ENCODE measurements at places on chromosomes 4 and X.

- no peak for DNase-seq
These were observed 57.8 kb downstream of the GPRIN3 start for GRCh38 chr4:89249716-89250361.

- DNase-seq = no peak
These were observed 69.6 kb downstream of the PHOX2B start for GRCh38 chr4:41678951-41679350.

DNA sequence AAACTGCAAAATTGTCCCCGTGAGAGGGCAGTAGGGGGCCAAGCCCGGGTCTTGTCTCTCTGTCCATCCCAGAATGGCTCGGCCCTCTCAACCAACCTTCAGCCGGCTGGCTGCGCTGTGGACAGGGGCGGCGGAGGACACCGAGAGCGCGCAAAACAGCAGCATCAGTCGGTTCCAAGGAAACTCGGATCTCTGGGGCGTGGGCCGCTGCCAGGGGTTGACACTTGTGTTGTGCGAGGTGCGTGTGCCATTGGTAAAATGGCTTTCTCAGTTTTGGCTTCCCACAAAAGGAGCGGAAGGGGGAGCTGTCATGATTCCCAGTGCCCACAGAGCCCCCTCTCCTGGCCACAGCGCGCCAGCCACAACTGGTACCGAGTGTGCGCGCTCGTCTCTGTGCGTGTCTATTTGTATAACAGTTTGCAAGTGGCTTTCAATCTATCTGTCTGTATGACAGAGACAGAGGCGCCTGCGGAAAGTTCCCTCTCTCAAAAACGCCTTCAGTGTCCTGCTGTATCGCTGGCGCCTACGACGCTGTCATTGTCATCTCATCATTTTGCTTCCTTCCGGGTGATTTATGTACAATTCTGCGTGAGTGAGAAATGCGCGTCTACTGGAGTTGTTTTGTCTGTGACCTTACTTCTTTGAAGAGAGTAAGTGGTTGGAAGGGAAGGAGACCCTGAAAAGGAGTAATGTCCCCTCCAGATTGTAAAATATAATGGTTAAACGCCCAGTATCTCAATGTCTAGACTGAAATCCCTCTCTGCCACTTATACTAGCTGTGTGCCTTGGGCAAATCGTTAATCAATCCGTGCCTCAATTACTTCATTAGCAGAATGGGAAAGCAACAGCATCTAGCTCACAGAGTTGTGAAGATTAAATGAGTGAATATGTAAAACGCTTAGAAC, 1.8 kb downstream of the DKK2 start:
- peak; percentile 17 for DNase-seq

GRCh38 chr4:86935853-86936733, 1.3 kb downstream of the AFF1 start:
- peak; percentile 92 for DNase-seq

- no peak for DNase-seq
These were observed 58.1 kb upstream of the ADRA2C start for GRCh38 chr4:3708103-3708510.

GRCh38 chrX:3159995-3160720, 118.9 kb downstream of the ARSF start:
- DNase-seq = no peak

- DNase-seq = peak; percentile 91
These were observed 4.5 kb upstream of the MAML3 start for GRCh38 chr4:140158365-140159030.

DNA sequence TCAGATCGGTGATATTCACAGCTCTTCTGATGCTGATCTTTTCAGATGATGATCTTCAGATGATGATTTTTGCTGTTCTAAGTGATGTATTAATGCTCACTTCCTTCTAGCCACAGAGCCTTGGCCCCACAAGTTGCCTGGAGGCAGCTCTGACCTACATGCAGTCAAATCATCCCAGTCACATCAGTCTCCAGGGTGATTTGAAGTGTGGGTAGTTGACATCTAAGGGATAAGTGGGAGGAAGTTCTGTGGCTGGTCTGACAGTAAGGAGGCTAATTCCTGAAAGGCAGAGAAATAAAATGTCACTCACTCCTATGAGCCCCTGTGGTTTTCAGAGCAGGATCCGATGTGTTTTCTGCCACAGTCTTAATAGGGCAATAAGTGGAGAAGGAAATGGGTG, 79.8 kb upstream of the RPL34 start:
- peak; percentile 32 for DNase-seq

DNA sequence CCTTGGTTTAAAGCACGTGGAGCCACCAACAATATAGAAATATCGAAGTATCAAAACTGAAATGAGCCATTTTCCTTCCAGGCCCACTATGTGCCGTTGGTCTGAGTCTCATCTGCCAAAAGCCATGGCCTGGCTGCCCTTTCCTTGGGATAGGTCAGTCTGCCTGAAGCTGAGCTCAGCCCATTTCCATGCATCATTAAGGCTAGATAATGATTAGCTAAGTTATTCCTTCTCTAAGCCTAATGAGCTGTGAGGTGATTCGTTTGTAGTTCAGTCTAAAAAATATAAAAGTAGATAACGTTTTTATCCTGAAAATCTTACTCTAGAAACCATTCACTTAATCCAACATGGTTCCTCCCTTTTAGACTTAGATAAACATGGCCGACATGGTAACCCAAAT, 936.2 kb upstream of the LCORL start:
- DNase-seq = no peak

GRCh38 chrX:126489116-126489695, 63.4 kb downstream of the DCAF12L1 start:
- DNase-seq = no peak

DNA sequence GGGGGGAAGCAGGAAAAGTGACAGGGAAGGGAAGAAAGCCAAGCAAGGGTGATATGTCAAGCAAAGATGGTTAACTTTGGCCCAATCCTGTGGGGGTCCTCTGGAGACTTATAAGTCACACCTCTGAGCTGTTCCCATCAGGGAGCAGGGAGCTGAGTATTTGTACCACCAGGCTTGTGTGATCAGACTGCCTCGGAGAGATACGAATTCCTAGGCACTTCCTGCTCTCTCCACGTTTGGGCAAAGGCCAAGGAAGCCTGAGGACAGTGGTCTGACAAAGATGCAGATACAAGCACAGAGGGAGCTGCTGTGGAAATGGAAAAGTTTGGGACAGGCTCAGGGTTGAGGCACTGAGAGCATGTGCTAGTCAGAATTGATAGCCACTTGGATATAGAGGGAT, 10.4 kb upstream of the PPP3CA start:
- DNase-seq = no peak

GRCh38 chr4:92175250-92175649, 128.5 kb upstream of the GRID2 start:
- peak; percentile 7 for DNase-seq

Data from OCI-M1 (cell line).